Vagina (tissue), 2 donors: ENCODE measurements at places on chromosomes 1 and 21.

- DNase-seq = no peak
These were observed 5.6 kb downstream of the NCDN start for GRCh38 chr1:35563166-35563565.

DNA sequence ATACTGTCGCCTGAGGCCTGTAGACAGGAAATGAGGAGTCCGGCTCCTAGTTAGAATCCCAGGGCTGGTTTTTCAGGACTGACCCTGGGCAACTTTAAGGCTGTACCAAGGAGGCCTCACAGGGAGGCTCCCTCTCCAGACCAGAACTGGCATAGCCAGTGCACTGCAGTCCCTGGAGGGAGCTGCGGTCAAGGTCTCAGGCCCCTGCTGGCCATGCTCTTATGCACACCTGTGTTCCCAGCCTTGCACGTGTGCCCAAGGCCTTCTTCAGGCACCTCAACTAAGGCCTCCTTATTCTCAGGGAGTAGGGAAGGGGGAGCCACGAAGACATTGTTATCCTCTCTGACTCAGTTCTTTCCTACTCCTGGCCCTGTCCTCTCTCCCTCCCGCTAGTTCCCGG lies 22.0 kb upstream of the IFNAR1 start:
- no peak for DNase-seq

- no peak for DNase-seq
These were observed 7.2 kb upstream of the MIA3 start for GRCh38 chr1:222610728-222611127.

- no peak for DNase-seq
These were observed 39.4 kb downstream of the ATP2B4 start for GRCh38 chr1:203665993-203666392.

GRCh38 chr1:183742355-183742754 lies 62.6 kb upstream of the RGL1 start:
- no peak for DNase-seq

DNA sequence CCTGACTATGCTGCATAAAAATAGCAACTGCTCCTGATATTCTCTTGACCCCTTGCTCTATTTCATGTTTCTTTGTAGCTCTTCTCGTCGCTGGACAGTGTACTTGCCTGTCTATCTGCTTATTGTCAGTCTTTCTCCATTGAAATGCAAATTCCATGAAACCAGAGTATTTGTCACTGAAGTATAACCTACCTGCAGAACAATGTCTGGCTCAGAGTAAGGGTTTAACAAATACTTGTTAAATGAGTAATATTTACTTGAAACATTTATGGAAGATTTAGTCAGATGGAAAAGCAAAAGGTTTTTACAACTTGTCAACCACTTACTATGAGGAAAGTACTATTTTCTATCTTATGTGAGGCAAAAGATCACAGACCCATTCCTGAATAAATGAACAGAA lies 19.9 kb upstream of the ERICH3 start:
- DNase-seq = no peak

DNA sequence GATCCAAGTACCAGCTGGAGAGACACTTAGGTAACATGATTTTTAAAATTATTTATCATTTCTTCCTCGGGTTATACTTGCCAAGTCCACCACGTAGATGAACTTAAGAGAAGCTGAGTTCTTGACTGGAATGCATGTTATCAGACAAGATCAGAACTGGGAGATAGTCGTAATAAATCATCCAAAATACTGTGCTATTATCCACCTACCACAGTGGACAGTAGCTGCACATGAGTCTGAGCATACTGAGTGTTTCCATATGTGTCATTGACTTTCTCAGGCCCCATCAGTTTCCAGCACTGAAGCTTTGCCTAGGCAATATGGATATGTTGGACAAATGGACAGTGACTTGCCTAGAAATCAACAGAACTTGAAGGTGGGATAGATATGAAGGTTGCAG lies 77.9 kb upstream of the RRP15 start:
- DNase-seq = no peak

DNA sequence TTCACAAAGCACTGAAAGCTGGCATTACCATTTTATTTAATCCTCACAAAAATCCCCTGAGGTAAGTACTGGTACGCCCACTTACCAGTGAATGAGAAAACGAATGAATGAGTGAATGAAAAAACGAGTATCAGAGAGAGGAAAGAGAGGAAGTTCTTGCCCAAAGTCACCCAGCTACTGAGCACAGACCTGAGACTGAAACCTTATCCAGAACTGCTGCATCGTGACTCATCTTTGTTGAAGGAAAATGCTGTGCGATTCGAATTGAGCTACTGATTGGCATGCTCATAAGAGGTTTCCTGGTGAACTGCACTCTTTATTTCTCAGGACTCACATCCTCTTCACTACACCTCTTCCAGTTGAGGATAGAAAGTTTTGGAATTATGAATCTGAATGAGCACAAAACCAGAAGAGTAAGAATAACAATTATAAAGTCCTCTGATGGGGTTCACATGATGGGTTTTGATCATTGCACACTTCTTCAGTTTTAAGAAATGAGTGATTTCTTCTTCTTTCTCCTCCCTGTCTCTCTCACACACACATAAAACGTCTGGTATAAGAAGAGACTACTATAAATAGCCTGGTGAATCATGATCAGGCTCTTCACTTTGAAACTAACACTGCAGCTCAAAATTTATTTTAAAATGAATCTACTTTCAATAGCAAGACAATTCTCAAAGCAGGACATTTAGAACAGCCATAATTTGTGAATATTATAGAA lies 32.1 kb downstream of the IL12RB2 start:
- no peak for DNase-seq

- no peak for DNase-seq
These were observed 9.6 kb downstream of the BTBD19 start for GRCh38 chr1:44817771-44818495.

DNA sequence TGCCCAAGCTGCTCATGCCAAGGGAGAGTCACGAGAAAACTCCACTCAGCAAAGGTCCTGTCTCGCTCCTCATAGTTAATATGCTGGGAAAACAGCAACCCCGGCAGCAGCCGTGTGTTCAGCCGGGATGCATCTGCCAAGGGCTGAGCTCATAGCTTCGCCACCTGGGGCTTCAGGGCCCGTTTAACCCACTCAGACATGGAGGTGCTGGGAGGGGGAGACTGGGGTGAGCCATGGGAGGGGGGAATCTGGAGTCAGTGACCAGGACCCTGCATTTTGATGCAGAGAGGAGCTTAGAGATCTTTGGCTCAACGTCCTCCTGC lies 283.4 kb downstream of the PTPRU start:
- DNase-seq = peak; percentile 77

GRCh38 chr1:232422898-232423297 lies 207.0 kb downstream of the SIPA1L2 start:
- DNase-seq = no peak

DNA sequence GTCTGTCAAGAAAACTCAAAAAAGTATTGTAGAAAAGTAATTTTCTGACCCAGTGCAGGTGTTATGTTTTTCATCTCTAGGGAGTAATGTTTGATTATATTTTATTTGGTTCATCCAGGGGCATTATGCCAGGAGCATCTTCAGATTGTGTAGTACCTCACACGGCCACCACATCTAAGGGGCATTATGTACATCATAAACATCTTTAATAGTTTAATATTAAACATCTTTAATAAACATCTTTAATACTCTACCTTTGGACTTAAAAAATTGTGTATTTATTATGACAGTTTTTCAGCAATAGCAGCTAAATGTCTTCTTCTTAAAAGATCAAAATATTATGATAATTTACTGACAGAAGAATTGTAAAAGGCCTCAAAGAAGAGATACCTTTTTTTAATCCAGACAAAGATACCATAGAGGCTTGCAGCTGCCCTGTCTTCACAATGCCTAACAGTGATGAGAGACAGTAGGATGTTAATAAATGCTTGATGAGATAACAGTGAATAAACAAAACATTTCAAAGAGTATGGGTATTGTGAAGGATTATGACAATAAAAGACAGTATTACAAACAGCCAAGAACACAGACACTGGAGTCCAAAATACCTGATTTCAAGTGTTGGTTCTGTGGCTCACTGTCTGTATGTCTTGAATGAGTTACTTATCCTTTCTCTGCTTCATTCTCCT lies 240.9 kb upstream of the ADGRL2 start:
- no peak for DNase-seq
